ENCODE measurements at places on chromosomes 5 and 9.

DNA sequence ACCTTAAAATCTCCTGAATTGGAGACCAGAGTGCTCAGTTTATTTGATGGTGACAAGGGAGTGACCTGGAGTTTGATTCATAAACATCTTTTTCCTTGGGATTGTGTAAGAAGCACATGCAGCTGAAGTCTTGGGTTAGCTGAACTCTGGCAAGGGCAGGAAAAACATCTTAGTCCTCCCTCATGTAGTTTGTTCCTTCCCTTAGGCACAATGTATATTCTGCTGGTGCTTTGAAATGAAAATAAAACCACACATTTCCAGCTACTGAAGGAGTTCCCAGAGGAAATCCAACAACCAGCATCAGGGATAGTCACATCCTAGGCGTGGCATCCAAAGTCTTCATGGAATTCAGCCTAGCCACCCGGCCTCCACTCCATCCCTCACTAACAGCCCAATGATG lies 95.2 kb upstream of the PAPPA start:
- DNase-seq = no peak

GRCh38 chr5:172553903-172554302 lies 87.2 kb upstream of the NEURL1B start:
- no peak for DNase-seq

DNA sequence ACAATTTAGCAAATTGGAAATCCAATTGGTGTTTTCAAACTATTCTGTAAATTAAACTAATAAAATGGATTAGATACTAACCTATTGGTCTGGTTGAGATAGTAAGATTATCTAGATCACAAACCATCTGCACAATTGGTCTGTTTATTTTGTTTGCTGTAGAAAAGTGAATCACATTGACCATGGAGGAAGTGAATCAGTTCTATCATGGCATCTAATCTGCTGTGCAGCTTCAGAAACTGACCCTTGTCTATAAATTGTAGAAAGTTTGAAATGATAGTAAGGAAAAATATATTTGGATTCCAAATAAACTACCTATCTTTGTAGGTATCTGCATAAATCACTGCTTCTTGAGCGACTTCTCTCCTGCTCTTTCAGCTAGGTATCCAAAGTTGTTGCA lies 1865.4 kb downstream of the MAT2B start:
- DNase-seq = no peak

GRCh38 chr9:80501635-80502034 lies 929.9 kb downstream of the TLE4 start:
- DNase-seq = no peak

DNA sequence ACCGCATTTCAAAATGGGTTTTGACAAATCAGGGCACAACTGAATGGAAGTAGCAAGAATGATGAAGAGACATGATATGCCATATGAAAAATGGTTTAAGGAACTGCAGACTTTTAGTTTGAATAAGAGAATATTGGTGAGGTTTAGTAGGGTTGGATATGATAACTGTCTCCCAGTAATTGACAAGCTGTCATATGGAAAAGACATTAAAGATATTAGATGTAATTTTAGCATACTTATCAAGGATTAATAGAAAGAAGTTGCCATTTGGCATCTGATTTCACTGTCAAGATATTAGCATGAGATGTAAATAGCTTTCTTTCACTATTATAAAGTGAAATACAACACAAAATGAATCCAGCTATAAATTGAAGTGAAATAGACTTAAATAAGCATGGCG lies 169.0 kb upstream of the MPDZ start:
- DNase-seq = no peak

DNA sequence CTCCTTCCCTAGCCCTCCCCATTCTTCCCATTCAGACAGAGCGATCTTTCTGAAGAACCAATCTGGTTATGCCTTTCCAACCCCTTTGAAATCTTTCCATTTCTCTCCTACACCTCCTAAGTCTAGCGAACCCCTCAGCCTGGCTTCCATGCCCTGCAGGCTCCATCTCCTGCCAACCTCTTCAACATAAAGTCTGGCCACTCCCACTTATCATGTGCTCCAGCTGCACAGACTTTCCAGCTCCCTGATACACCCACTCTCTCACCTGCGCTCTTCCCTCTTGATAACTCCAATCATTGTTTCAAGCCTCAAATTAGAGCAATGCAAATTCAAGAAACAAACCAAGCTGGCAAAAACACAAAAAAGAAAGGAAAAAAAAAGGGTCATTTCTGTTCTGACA lies 3.8 kb upstream of the ORM1 start:
- DNase-seq = no peak

- DNase-seq = no peak
Observed at GRCh38 chr9:3059781-3060468, 216.0 kb upstream of the PUM3 start.

DNA sequence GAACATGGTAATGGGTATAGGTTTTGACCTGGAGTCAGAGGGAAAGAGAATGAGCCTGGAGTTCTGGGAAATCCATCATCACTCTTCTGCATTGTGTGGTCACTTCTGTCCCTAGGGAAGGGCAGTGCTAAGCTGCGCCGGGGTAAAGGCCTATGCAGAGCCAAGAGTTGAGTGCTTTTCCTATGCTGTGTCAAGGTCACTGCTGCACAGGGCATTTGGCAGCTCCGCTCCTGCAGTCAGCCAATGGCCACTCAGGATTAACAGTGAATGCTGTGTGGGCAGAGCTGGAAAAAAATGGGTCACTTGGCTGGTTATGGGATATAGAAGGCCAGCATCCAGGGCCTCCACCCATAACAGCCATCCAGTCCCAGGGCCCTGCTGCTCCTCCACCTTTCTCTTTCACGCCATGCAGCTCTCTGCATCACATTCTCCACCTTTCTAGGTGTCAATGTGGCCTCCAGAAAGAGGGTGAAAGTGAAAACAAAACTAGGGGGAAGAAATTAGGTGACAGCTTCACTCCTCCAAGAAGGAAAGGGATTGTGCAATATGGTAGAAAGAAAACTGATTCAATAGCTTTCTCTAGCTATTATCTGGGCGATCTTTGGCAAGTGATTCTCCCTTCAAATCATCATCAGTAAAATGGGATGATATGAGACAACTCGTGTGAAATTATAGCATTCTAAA lies 279.3 kb upstream of the ANKRD55 start:
- DNase-seq = peak; percentile 8

- DNase-seq = peak; percentile 64
Observed at GRCh38 chr5:40410231-40410861, 269.4 kb upstream of the PTGER4 start.

DNA sequence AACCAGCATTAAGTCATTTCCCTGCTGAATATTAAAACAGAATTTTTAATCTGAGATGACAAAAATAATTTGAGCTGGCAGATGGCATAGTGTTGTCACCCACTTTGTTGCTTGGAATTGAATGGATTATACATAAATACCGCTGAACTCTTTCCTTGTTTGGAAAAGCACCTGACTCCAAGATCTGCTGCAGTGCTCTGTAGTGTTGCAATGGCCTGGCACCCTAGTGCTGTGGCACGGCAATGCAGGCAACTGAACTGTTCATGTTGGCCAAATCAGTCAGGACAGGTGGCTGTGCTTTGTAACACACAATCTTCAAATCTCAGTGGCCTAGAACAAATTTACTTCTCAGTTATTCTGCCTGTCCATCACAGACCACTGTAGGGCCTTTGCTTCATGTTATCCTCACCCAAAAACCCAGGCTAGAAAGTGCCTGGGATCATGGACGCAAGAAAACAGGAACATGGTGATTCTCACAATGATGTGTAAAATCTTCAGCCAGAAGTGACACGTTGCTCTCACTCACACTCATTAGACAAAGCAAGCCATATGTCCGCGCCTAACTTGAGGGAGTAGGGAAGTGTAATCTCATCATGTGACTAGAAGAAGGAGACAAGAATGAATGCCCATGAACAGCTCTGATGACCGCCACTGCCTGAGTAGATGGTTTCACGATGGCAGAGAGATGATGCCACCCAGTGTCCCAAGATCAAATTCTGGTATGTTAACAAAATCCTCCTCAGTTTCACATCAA lies 191.9 kb upstream of the PUM3 start:
- no peak for DNase-seq

- no peak for DNase-seq
Observed at GRCh38 chr9:625613-626012, 215.9 kb upstream of the DMRT1 start.

DNA sequence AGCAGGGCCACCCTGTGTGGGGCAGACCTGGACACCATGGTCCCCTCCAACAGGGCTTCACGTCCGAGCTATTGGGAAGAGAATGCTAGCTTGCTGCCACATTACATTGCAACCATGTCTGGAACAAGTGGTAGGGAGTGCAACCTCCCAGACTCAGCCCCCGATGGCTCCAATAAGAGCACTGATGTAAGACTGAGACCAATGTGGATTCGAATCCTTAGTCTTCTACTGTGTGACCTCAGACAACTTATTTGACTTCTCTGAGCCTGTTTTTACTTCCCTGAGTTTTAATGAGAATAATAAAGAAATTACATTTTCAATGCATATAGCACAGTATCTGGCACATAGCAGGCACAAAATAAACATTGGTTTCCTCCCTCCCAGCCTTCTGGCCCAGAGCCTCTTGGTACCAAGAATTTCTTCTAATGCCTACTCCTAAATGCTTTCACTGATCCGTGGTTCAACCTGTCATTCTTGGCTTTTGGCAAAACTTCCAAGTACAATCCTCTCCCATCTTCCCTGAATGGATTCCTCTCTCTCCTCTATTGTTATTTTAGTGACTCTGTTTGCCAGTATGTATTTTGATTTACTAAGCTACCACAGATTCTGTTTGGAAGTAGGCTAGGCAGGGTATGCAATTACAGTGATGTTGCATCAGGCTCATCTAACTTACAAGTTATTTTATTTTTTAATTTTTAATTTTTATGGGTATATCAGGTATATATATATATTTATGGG lies 34.6 kb upstream of the COL15A1 start:
- no peak for DNase-seq

DNA sequence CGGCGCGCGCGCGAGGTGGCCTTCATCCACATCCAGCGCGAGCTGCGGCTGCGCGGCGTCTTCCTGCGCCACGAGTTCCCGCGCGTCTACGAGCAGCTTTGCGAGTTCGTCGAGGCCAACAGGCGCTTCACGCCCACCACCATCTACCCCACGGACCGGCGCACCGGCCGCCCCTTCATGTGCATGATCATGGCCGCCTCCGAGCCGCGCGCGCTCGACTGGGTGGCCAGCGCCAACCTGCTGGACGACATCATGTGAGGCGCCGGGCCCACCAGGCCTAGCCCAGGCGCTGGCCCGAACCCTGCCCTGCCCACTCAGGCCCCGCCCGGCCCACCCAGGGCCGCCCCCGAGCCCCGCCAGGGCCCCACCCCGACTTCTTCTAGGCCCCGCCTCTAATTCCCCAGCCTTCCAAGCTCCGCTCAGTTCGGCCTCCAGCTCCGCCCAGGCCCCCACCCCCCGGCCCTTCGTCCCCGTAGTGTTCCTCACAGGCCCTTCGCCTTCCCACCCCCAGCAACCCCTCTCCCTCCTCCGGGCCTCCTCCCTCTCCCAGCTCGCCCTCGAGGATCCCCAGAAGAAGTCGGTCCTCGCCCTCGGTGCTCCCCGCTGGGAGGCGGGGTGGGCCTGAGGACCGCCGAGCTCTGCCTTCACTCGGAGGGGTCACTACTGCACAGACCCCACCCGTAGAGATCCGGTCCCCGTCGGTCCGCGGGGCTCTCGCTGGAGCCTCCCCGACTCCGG lies 2.0 kb upstream of the PHPT1 start:
- DNase-seq = peak; percentile 42

DNA sequence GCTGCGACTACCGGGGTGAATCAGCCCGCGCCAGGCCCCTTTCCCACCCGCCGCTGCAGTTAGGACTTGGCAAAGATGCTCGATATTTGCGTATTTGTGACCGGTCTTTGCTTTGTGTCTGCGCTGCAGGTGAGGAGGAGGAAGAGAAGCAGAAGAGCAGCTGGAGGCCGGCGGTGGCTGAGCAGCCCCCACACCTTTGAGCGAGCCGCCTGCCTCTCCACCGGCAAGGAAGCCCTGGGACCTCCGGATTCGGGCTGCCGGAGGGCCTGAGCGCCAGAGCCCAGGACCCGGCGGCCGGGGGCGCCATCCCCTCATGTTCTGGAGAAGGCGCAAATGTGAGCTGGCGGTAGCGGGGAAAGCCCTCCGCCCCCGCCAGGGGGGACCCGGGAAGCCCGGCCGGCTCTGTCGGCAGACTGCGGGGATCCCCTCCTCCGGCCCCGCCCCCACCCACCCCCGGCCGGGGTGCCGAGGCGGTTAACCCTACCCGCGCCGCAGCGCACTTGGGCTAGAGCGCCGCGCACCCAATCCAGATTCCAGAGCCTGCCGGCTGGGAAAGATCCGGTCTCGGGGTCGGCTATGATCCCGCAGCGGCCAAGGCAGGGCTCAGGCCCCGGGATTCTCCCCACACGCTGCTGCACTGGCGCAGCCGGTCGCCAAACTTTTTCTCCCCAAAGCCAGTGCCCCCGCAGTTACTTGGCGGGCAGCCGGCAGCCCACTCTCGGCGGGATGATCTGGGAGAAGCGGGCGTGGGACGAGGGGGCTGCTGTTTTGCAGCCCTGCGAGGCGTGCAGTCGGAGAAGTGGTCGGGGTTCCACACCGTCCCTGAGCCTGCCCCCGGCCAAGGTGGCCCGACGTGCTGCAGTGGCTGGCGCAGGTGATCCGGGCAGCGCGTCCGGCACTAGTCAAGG lies 800 bp upstream of the KCNN2 start:
- DNase-seq = peak; percentile 33

DNA sequence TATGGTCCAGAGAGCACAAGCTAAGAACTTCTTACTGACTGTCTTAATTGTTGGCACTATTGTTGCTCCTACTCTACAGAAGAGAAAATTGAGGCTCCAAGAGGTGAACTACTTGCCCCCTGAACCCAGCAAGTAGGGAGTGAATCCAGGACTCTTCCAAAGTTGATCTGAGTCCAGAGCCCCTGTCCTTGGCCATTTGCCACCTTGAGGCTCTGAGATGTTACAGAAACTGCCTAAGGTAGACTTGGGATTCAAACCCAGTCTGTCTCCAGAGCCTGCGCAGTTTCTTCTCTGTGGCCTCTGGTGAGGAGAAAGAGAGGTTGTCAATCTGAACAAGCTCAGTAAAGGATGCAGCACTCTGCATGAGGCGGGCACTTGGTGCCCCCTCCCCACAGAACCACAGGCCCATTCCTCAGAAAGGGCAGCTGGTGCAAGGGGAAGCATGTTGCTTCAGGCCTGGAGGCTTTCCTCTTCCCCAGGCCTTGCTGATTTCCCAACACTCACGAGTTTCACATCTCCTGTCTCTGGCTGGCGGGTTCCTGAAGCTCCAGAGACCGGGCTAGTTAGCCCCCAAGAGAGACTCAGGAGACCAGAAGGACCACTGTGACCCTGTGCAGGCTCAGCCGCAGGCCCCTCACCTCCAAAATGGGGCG lies 2.9 kb upstream of the LCP2 start:
- no peak for DNase-seq

GRCh38 chr5:79612667-79613198 lies 492 bp downstream of the TENT2 start:
- DNase-seq = no peak

DNA sequence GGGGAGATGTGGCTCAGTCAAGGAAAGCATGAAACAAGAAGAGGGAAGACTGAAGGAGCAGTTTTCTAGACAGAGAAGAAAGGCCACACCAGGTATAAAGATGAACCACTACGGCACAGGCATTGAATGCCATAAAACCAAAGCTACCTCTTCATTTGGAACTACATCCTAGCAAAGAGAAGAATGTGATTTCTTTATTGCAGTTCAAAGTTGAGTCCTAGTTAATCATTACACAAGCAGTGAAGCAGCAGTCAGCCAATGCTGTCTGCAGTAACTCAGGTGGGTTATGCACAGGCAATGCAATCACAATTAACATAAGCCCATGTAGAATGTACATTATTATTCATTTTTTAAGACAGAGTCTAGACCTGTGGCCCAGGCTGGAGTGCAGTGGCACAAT lies 21.7 kb upstream of the PCAT7 start:
- DNase-seq = no peak
